ENCODE measurements at places on chromosomes 3 and 15. TPM values are rescaled to one million over a fixed set of nuclear protein-coding genes. Genes with fewer than 3 reads are reported as not detected.

DNA sequence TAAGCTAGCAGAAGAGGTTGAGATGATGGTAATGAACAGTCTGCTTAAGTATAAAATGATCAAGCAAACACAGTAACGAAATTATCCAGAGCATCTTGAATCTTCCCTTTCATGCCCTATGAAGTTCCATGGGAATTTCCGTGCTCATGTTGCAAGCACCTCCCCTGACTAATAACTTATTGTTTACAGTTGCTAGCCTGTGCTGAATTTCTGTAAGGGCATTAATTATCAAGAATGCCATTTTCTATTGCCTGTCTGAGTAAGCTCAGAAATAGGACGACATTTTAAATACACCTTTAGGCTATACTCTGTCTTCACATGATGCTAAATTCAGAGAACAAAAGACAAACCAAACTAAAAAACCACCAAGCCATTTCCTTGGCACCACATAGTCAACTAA lies 257.5 kb upstream of the LRTM1 start:
- no peaks in the 10 kb centered on the region for H3K4me1 ChIP-seq
- H3K27ac ChIP-seq = no peak overlapping the region
- H3K4me3 ChIP-seq = no peak overlapping the region
- H3K36me3 ChIP-seq = no peaks in the 10 kb centered on the region
- DNase-seq = no peak

ALDH1A3 gene
- total RNA-seq = 5.7 TPM

CYP1A2 gene
- total RNA-seq = not detected

GRCh38 chr3:3110749-3111361 lies 681 bp upstream of the IL5RA start:
- H3K4me1 ChIP-seq = peaks cover 5% of the 10 kb centered on the region
- DNase-seq = no peak
- H3K27ac ChIP-seq = peak overlapping the region; percentile 18

GRCh38 chr3:46297658-46298423 lies 55.6 kb downstream of the CCR3 start:
- H3K4me3 ChIP-seq = no peak overlapping the region
- no peaks in the 10 kb centered on the region for H3K36me3 ChIP-seq
- H3K27me3 ChIP-seq = no peaks in the 10 kb centered on the region

KLHL25 gene
- 17.1 TPM for total RNA-seq

- H3K27ac ChIP-seq = no peak overlapping the region
- DNase-seq = no peak
- no peak overlapping the region for H3K4me3 ChIP-seq
- peaks cover 8% of the 10 kb centered on the region for H3K4me1 ChIP-seq
Measured at GRCh38 chr3:123457841-123458240, 9.0 kb upstream of the ADCY5 start.

DNA sequence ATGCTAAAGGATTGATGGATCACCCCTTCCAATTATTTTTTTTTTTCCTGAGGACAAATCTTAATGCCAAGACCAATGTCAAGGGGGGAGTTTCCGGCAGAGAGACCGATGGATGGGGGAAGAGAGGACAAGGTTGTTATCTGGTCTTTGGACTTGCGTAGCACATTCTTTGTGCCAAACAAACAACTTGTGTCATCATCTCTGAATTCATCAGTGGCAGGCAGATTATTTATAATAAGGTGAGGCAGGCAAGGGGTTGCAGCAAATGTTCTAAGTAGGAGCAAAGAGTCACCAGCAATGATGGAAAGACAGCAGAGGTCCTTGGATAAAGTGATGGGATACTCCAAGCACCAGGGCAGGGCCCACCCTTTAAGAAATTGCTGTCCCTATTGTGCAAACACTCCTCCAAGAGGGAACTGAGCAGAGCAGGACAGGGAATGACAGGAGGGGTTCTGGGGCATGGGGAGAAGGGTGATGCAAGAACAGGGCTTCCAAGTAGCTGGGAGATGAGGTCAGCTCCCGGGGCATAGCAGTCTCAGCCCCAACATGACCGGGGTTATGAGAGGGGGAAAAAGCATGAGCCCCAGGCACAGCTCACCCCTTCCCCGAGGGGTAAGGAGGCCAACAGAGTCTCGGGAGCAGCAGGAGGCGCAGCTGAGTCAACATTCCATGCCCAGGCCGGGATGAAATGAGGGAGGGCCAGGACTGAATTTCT lies 57.4 kb downstream of the ANXA2 start:
- peaks cover 3% of the 10 kb centered on the region for H3K4me1 ChIP-seq
- no peak overlapping the region for H3K4me3 ChIP-seq
- no peaks in the 10 kb centered on the region for H3K36me3 ChIP-seq
- no peaks in the 10 kb centered on the region for H3K27me3 ChIP-seq

DNA sequence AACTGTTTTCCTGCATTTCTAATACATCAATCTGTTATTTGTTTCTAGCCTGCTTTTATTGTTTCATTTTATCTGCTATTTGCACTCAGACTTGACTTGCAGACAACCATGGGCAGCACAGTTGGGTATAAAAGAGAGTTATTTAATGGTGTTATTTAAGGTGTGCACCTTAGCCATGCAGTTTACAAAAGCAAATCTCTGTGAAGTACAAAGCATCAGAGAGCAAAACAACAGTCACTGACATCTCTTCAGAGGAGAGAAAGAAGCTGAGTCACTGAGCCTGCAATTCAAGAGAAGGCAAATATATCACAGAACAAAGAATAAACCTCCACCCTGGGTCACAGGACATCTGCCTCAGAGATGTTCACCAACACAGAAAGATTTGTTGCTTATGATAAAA lies 255.9 kb upstream of the ICE2 start:
- DNase-seq = no peak
- no peaks in the 10 kb centered on the region for H3K36me3 ChIP-seq
- H3K27me3 ChIP-seq = no peaks in the 10 kb centered on the region
- H3K4me1 ChIP-seq = no peaks in the 10 kb centered on the region
- H3K4me3 ChIP-seq = no peak overlapping the region
- no peak overlapping the region for H3K27ac ChIP-seq

- no peak overlapping the region for H3K4me3 ChIP-seq
- H3K36me3 ChIP-seq = no peaks in the 10 kb centered on the region
- no peaks in the 10 kb centered on the region for H3K27me3 ChIP-seq
- DNase-seq = no peak
- no peak overlapping the region for H3K27ac ChIP-seq
- no peaks in the 10 kb centered on the region for H3K4me1 ChIP-seq
Measured at GRCh38 chr3:174325834-174326700, 533.1 kb upstream of the NAALADL2 start.

SNTN gene
- total RNA-seq = not detected

NOX5 gene
- total RNA-seq = not detected

- peaks cover 8% of the 10 kb centered on the region for H3K4me1 ChIP-seq
- H3K36me3 ChIP-seq = no peaks in the 10 kb centered on the region
- no peak overlapping the region for H3K27ac ChIP-seq
- H3K4me3 ChIP-seq = no peak overlapping the region
- no peaks in the 10 kb centered on the region for H3K27me3 ChIP-seq
Measured at GRCh38 chr3:178482981-178483380, 53.3 kb upstream of the KCNMB2 start.

SAMD7 gene
- total RNA-seq = not detected

GRCh38 chr3:179715582-179715981 lies 62.7 kb downstream of the USP13 start:
- peaks cover 3% of the 10 kb centered on the region for H3K4me1 ChIP-seq
- H3K4me3 ChIP-seq = no peak overlapping the region
- no peaks in the 10 kb centered on the region for H3K27me3 ChIP-seq
- no peak for DNase-seq
- no peaks in the 10 kb centered on the region for H3K36me3 ChIP-seq

GTPBP8 gene
- total RNA-seq = 25.8 TPM

SH3GL3 gene
- total RNA-seq = 16.3 TPM

DNA sequence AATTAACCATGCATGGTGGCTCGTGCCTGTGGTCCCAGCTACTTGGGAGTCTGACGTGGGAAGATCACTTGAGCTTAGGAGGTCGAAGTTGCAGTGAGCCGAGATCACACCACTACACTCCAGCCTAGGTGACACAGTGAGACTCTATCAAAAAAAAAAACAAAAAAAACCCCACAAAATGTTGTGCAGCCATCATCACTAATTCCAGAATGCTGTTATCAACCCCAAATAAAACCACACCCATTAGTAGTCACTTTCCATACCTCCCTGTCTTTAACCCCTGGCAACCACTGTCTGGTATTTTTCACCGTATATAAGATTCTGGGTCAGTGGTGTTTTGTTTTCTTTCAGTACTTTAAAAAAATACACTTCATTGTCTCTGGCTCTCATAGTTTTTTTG lies 16.6 kb downstream of the HMCES start:
- H3K27me3 ChIP-seq = no peaks in the 10 kb centered on the region
- no peak overlapping the region for H3K4me3 ChIP-seq
- no peaks in the 10 kb centered on the region for H3K4me1 ChIP-seq
- H3K27ac ChIP-seq = no peak overlapping the region
- peaks cover 31% of the 10 kb centered on the region for H3K36me3 ChIP-seq
- DNase-seq = no peak
